ENCODE measurements at places on chromosomes 13 and 19.

GRCh38 chr19:6225232-6225865 lies 54.4 kb downstream of the MLLT1 start:
- DNase-seq, result no peak

DNA sequence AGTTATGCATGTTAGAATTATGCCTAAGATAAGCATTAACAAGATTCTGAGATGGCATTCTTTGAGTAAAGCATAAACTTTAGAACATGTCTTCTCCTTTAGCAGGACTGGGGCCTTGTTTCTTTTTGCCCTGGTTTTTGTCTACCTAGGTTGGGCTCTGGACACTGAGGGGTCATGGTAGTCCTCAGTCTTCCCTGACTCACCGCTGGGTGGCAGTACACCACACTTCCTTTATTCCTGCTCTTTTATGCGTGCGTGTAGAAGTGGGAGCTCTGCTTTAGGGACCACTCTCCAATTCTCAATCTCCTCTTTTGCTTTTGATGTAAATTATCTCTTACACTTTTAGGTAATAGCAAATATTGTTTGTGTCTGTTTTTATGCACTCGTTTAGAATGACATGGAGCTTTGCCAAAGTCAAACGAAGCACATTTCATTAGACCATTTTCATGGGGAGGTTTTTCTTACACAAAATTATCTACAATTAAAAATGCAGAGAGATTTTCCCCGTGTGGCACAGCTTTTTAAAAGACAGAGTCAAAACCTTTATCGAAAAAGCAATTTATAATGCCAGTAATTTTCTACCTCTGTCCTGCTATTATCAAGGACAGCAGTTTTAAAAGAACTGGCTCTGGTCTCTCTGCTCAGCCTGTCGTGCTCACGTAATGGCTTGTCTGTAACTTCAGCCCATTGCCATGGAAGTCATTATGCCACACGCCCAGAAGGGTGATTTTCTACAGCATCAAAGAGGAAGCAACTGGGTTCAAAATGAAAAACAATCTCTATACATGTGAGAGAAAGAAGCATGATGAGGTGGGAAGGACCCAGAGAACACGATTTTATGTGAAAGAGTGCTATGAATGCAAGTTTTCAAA lies 413.9 kb downstream of the COG6 start:
- DNase-seq, result peak; percentile 22

DNA sequence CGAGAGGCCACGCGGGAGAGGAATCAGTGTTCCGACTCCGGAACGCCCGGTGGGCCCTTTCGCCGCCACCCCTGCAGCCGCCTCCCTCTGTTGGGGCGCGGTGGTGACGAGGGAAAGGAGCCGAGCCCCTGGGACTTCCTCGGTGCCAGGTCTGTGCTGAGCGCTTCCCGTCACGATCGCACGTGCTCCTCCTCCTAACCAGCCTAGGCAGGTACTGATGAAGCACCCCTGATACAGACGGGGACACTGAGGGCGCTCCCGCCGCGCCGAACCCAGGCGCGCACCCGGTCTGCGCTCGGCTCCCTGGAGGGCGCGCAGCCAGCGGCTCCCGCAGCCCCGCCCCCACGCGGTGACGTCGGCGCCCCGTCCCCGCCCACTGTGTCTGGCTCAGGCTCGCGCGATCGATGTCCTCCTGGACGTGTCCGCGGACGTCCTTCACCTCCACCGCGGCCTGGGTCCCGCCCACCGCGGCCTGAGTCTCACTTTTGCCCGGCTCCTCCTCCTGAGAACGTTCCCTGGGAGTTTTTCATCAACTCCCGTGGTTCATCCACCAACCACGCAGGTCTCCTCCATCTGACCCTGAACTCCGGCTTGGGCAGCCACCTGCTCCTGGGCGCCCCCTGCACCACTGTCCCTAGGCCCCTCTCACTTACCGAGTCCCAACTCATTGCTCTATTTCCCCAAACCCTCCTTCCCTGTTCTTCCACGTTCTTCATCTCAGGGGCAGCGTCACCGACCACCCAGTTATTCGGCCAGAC lies 2.6 kb upstream of the KLK15 start:
- DNase-seq, result peak; percentile 84

DNA sequence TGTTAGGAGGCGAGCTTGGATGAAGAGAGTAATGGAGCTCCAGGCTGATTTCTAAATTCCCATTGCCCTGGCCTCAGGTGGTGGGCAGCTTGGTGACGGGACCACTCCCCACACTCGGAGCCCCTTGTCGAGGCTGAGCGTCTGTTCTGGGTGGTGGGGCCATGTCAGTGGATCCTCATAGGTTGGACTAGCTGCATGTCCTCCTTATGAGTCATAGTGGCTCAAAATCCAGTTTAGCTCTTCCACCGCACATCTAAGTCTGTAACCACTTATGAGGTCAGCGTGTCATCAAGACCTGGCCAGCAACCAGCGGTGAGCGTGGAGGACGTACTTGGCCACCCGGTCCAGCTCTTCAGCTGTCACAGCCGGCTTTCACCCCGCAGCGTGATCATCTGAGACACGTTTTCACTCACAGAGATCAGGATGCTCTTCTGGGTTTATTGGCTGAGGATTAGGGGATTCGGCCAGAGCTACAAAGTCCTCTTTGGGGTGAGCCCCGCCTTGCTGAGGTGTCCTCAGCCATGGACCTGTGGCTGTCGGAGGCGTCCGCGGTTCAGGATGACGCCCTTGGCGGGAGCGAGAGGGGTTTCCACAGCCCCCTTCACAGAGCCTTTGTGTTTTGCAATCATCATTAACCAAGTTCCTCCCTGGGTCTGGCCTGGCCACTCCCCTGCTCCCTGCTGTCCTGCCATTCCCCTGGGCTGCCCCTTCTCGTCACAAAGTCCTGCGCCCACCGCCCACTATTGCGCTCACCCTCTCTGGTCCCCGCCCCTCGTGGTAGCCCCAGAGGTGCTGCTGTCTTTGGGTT lies 41.9 kb downstream of the ADPRHL1 start:
- DNase-seq, result no peak

GRCh38 chr13:95239283-95239682 lies 62.0 kb downstream of the ABCC4 start:
- no peak for DNase-seq
